ENCODE measurements at places on chromosomes 11 and 22.

- no peak for DNase-seq
These were observed 82.8 kb upstream of the HMGXB4 start for GRCh38 chr22:35174401-35175038.

DNA sequence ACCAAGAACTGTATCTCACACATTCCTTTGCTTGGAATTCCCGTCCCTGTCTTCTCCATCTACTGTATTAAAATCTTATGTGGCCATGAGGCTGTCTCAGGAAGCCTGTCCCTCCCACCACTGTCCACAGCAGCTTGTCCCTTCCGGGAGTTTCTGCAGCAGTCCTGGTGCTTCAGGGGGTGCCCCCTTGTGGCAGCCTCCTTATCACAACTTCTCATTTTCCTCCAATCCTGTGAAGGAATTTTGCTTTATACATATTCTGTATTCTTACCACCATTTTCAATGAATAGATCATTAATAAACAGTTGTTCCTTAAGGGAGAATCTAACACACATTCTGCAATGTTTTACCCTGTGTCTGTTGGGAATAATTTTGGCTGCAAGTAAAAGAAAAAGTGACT, 220.4 kb upstream of the RAG2 start:
- no peak for DNase-seq

GRCh38 chr11:68016904-68017817, 7.0 kb downstream of the ALDH3B1 start:
- DNase-seq = no peak

GRCh38 chr11:93128574-93128973, 69.2 kb downstream of the SLC36A4 start:
- no peak for DNase-seq

DNA sequence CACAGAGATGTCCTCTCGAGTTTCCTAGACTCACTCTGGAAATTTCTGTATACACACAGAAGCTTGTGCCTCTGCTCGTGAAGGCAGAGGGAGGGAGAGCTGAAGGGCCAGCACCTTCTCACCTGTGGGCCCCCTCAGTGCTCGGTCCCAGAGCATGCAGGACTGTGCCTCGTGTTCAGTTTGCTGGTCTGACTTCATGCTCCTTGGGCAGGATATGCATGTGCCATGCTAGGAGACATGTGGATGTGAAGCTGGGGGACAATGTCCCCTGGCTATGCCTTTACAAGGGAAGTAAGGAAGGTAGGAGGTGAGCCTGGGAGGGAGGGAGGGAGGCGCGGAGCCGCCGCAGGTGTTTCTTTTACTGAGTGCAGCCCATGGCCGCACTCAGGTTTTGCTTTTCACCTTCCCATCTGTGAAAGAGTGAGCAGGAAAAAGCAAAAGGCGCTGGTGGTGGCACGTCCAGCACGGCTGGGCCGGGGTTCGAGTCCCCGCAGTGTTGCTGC, 22.6 kb downstream of the NEAT1 start:
- no peak for DNase-seq

DNA sequence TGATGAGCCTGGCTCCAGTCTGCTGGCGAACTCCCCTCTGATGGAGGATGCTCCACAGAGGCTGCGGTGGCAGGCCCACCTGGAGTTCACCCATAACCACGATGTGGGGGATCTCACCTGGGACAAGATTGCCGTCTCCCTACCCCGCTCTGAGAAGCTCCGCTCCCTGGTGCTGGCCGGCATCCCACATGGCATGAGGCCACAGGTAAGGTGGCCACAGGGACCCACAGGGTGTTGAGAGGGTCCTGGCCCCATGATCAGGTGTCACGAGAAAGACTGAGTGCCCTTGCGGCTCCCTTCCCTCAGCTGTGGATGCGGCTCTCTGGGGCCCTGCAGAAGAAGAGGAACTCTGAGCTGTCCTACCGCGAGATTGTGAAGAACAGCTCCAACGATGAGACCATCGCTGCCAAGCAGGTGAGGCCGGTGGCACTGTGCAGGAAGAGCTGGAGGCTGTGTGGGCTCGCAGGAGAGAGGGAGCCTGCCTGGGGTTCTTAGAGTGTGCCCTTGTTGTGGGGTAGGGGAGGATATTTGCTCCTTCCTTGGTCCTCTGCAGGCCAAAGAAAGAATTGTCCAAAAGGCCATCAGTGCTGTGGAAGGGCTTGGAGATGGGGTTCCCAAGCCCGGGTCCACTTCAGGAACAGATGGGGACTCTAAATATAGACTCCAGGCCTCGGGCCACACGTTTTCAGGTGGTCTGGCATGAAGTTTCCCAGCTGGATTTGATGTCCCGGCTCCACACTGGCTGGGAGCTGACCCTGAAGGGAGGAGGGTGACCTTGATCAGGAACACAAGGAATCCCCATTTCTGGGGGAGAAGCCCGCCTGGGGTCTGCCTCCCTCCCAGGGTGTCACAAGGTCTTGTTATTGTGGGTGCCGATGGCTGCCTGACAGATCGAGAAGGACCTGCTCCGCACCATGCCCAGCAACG, 34.1 kb downstream of the SGSM3 start:
- DNase-seq = no peak

All from activated CD8-positive, alpha-beta memory T cell treated with anti-CD3 and anti-CD28 coated beads for 1 hour (primary cell).